ENCODE measurements at places on chromosomes 12 and 14.

- peak; percentile 14 for DNase-seq
Measured at GRCh38 chr14:59679872-59680271, 103.3 kb upstream of the CCDC175 start.

DNA sequence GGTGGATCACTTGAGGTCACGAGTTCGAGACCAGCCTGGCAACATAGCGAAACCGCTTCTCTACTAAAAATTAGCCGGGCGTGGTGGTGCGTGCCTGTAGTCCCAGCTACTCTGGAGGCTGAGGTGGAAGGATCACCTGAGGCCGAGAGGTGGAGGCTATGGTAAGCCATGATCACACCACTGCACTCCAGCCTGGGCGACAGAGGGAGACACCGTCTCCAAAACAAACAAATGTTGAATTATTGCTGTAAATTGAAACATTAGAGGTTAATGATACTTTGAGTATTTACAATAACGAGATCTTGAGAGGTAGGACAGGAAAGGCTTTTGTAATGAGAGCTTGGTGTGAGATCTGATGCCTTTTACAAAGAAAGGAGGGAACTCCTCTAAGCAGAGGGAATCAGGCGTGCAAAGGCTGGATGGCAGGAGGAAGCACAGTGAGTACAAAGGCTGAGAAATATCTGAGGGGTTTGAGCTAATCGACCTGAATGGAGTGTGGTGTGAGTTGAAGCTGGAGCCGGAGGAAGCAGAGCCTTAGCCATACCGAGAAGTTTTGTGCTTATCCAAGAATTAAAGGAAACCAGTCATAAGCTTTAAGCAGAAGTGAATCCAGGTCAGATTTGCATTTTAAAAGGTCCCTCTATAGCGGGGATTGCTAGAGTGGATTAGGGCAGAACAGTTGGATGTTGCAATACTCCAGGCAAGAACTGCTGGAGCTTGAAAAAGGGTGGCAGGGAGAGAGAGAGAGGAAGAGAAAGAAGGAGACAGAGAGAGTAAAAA lies 1.1 kb downstream of the RHNO1 start:
- DNase-seq: peak; percentile 80

GRCh38 chr12:57756406-57757341 lies 1.8 kb downstream of the MARCHF9 start:
- DNase-seq: no peak

DNA sequence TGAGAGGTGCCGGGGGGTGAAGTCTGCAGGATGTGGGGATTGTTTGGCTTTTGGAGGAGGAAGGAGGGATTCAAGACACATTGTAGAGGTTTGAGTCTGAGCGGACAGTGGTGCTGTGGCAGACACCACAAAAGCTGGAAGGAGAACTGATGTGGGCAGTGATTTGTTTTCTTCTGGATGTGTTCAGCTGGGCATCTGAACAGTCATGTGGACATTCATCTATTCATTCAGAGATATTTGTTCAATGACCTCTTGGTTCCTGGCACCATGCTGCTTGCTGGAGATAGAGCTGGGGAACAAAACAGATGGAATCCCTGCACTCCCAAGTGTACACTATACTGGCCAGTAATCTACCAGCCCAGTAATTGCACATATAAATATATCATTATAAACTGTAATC lies 64.0 kb downstream of the PTPN11 start:
- no peak for DNase-seq

DNA sequence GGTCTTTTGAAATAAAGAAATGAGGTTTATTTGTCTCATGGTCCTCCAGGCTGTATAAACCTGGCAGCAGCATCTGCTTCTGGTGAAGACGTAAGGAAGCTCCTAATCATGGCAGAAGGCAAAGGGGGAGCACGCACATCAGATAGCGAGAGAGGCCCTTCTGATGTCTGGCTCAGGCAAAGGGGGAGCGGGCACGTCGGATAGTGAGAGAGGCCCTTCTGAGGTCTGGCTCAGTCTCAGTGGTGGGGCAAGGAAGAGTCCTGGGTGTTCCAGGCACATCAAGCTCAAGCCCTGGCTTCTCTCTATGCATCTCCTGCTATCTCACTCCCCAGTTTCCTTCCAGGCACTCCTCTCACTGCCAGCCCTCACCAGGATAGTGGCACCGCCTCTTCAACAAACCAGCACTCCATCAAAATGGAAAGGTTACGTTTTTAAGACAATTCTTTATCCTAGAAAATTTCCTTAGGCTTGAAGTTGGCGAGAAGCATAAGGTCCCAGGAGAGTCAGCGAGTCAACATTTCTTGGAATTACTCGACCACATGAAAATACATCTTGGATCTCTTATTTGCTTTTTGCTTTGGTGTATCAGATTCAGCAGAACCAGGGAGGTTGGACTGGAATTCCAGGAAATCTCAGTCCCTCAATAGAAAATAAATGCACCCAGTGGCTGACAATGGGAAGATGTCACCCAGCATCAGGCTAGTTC lies 189.6 kb upstream of the TMEM132C start:
- no peak for DNase-seq

DNA sequence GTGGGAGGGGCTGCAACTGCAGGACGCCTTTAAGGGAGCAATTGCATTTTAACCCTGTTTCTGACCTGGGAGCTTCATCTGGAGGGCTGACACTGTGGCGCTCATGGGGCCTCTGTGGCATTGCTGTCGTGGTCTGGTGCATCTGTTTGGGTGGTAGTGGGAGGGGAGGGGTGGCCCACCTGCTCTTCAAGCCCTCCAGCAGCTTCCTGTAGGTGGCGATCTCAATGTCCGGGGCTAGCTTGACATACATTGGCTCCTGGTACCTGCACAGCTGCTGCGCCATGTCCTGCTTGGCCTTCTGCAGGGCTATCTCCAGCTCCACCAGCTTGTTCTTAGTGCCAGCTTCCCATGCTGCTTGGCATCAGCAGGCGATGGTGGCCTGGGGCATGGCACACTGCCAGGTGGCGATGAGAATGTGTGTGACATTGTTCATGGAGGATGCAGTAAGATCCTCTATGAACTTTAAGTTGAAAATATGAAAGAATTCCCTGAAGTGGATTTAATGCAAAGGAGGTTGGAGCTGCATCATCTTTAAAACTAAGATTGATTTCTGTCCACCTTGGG lies 7.7 kb upstream of the KRT82 start:
- DNase-seq: no peak

GRCh38 chr12:49538510-49539403 lies at the start of gene KCNH3:
Gene KCNH3, plus strand, starts transcription at chr12:49539030. Its CDS starts 387 bp downstream, at chr12:49539417.
- peak; percentile 83 for DNase-seq

DNA sequence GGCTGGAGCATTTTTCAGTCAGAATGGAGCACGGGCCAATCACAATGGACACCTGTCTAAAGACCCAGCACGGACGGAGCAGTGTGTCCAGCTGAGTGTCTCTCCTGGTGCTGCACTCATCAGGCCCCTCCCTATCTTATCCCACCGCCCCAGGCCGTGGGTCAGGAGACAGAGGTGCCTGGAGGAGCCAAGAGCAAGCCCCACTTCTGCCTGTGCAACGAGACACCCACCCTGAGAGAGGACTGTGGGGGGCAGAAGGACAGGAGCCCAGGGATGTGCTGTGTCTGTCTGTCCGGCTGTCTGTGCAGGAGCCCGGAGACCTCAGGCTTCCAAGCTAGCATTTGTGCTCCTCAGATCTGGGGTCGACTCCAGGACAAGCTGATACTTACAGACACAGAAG lies 69.6 kb upstream of the SFSWAP start:
- no peak for DNase-seq
